Colonic mucosa (tissue), 4 donors: ENCODE measurements at places on chromosomes 6 and 20. TPM values are rescaled to one million over a fixed set of nuclear protein-coding genes. Genes with fewer than 3 reads are reported as not detected.

DNA sequence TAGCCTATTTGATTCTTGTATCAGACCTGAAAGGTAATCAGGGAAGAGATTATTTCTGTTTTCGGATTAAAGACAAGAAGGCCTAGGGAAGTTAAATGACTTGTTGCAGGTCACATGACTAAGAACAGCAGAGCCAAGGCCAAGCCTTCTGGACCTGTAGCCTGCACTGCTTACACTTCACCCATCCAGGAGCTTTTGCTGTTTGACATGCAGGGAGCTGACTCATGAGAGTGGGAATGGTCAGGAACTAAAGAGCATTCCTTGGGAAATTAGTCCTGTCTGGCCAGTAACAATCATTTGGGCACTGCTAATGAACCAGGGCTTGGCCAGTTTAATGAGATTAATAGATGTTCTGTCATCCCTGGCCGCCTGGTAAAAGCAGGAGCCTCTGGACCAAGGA is 46.8 kb downstream of the EIF2S2 start:
- no peak for DNase-seq

GRCh38 chr6:101393829-101394251 is 332 bp downstream of the GRIK2 start:
- DNase-seq: no peak

DNA sequence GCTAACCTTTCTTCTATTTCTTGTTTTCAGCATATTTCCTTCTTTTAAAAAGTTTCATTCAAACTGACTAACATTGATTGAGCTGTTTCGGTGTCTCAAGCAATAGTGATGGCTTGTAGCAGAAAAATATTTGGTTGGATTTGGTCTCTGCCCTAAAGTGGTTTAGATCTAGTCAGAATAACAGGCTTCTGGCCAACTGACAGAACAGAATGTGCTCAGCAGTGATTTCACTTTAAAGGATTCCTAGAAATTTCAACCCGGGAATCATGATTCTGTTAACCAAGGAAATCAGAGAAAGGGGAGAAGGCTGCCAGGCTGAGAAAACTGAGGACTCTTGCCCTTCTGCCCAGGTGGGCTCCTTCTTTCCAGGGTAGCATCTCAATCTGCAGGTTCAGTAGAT is 16.6 kb upstream of the GSTA1 start:
- DNase-seq: no peak

DNA sequence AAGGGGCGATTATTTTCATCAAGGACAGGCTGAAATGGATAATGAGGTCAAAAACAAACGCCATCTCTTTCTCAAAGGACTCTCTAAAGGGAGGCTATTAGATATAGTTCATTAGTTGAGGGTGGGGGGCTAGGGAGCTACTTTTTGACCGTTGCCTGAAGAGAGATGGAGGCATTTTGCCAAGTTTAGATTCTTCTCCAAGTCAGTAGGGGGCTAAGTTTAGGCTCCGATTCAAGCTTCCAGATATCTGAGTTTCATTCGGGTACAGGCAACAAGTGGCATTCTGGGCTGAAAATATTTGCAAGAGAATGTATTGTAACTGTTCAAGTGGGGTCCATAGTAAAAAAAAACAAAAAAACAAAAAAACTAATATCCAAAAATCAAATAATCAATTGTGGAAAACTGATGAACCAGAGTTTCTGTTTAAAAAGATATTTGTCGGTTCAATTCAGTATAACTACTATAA is 43.4 kb upstream of the PIM1 start:
- DNase-seq: no peak

GRCh38 chr20:32521780-32522525 is 63.2 kb downstream of the NOL4L start:
- DNase-seq: peak; percentile 69

DNA sequence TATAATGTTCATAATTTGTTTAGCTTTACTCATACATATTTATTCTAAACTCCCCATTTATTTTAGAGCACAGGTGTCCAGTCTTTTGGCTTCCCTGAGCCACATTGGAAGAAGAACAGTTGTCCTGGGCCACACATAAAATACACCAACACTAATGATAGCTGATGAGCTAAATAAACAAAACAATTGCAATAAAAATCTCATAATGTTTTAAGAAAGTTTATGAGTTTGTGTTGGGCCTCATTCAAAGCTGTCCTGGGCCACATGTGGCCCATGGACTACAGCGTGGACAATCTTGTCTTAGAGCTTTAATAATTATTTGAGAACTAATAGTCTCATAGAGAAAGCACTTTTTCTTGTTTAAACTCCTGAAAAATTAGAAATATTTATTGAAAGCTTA is 131.3 kb downstream of the MYO6 start:
- no peak for DNase-seq

- no peak for DNase-seq
Measured at GRCh38 chr6:25322692-25323091, 43.5 kb downstream of the CARMIL1 start.

DNA sequence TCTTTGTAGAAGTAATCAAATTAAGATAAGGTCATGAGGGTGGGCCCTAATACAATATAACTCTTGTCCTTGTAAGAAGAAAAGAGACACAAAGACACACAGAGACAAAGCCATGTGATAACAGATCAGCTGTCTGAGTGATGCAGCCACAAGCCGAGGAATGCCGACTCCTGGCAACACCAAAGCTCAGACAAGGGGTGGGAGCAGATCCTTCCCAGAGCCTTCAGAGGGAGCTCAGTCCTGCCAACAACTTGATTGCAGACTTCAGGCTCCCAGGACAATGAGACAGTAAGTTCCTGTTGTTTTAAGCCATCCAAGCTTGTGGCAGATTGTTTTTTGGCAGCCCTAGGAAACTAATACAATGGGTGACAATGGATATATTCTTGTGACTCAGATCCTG is 325.0 kb upstream of the AGPAT4 start:
- no peak for DNase-seq

GRCh38 chr6:110822249-110822648 is 7.0 kb upstream of the CDK19 start:
- no peak for DNase-seq

DNA sequence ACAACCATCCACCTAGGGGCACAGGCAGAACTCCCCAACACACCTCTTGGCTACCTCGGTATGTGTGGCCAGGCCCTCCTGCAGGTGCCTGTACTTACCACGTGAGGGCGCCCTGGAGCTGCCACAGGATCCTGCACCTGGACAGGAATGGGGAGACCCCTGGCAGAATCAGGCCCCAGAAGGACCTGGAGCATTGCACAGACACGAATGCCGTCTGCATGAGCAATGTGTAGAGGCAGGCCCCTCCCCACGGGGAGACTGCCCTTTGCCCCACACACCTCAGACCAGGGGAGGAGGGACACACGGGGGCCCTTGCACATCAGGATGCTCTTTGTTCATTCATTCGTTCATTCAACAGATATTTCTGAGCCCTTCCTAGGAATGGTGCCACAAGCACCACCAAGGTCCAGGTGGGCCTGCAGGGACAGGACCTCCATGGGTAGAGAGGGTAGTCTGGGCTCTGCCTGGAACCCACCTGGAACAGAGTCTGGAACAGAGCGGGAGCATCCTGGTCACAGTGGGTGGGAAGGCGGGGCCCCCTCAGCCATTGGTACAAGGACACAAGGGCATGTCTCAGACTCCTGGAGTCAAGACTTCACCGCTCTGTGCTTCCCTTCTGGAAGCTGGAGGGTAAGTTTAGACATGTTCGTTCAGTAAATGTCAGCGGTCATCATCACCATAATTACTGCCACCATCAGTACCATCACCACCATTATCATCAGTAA is 32.3 kb downstream of the YTHDF1 start:
- peak; percentile 37 for DNase-seq

- DNase-seq: peak; percentile 27
Measured at GRCh38 chr6:34301408-34301807, 52.6 kb upstream of the SMIM29 start.

GRCh38 chr20:38127920-38128528 is 37.0 kb downstream of the TGM2 start:
- no peak for DNase-seq

- no peak for DNase-seq
Measured at GRCh38 chr6:14542670-14543366, 425.2 kb downstream of the CD83 start.

- no peak for DNase-seq
Measured at GRCh38 chr6:146898069-146898887, 299.5 kb downstream of the ADGB start.

GRCh38 chr20:38072898-38073297 is 39.4 kb downstream of the RPRD1B start:
- DNase-seq: no peak

DNA sequence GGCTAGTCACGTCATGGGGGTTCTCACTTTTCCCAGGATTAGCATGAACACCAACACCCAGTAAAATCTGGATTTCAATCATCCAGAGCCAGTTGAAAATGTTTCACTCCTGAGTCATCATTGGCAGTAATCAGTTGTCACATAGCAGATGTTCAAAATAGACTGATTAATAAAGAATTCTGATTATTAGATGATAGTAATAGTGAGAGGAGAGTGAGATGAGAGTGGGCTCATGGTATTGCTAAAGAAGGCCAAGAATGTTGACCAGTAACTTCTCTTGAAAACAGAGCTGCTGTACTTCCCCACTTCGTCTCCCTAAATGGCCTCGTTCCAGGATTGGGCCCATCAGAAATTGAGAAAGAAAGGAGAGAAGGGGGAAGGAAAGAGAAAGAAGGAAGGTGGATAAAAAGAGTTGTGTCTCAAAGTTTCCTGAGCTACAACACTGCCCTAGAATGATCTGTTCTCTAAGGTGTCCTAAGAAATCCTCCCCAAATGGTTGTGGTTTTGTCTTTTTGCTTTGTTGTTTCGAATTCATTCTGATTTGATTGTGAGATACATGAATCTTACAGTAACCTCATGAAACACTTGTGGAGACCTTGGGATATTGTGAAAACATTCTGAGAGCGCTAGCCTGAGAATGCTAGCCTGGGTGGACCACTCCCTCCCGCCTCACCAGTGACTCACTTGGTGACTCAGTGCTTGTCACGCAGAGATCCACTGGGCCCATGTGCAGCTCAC is 502.2 kb upstream of the JARID2 start:
- DNase-seq: no peak

DNA sequence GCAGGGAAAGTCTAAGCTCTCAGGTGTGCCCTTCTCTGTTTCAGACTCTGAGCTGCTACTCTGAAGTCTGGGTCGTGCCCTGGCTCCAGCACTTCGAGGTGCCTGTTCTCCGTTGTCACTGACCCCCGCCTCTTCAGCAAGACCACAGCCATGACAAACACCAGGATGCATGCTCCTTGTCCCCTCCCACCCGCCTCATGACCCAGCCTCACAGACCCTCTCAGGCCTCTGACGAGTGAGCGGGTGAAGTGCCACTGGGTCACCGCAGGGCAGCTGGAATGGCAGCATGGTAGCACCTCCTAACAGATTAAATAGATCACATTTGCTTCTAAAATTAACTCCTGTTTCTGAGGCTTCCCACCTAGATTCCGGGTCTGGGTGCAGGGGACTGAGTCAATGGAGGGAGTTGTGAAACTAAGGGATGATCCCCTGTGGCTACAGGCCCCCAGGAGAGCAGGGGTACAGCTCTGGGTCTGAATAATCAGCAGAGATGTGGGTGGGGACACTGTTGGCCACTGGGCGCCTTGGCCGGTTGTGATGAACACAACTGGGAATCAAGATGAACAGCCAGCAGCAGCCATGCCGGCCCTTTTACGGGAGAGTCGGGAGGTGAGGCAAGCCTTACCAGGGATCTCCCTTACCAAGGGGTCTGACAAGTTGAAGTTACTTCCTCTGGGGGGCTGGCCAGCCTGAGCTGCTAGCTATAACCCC is 10.7 kb downstream of the CST7 start:
- peak; percentile 13 for DNase-seq

DNA sequence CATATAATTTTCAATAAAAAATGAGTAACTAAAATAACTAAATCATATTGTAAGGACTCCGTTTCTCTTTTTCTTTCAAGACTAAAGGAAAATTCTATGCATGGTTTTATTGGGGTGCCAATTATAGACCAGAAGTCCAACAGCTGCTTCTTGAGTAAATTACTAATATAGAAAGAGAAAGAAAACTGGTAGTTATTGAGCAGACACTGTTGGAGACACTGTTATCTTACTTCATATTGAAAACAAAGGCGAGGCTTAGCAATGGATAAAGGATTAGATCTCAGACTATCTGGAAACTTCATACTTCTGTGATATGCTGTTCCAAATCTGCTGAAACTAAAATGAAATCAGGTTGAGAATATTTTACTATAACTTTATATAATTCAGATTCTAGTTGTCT is 169.6 kb upstream of the EYS start:
- DNase-seq: no peak

Gene TSHZ2
- 2.1 TPM for total RNA-seq

Gene CST4
- not detected for total RNA-seq

Gene ASIP
- total RNA-seq: not detected

Gene BPIFA1
- total RNA-seq: not detected

Gene FOXC1
- 1.5 TPM for total RNA-seq

Gene RNF182
- total RNA-seq: not detected

Gene MOXD1
- 5.6 TPM for total RNA-seq

Gene SLCO4A1
- total RNA-seq: 39.7 TPM

Gene CENPB
- 65.6 TPM for total RNA-seq

Gene COL11A2
- total RNA-seq: 0.44 TPM

Gene CD93
- 20.3 TPM for total RNA-seq
